GM13977 (cell line): ENCODE measurements at places on chromosomes 5 and 9.

DNA sequence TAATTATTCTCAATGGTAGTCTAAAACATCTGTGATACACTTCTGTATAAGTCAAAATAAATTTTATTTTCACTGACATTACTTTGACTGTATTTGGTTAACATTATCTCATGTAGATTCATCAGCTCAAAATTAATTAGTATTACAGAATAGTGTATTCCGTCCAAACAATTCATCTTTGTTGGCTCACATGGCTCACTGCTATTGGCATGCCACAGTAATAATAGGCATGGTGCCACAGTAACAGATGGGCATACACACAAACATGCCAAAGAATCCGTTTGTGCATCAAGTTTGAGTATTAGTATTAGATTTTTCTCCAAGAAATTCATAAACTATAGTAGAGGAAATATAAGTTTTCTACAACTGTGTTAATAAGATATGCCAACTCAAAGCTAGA, 14.2 kb downstream of the AP3B1 start:
- no peak for DNase-seq

DNA sequence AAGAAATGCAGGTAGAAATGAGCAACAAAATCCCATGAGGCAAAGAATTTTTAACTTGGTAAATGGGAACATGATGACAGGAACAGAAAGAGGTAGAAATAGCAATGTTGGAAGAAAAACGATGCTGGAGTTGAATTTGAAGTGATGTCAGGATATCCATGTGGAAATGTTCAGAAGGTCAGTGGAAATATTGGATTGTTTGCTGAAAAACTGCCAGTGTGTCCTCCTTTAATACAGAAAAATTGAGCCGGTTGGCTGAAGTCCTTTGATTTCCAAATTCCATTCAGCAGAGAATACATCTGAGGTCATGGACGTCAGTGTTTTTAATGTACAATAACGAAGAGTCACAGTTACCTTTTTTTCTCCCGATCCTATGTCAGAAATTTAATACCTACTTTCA, 110.0 kb upstream of the DMAC1 start:
- DNase-seq: no peak

GRCh38 chr9:26524267-26524666, 368.3 kb downstream of the CAAP1 start:
- no peak for DNase-seq

DNA sequence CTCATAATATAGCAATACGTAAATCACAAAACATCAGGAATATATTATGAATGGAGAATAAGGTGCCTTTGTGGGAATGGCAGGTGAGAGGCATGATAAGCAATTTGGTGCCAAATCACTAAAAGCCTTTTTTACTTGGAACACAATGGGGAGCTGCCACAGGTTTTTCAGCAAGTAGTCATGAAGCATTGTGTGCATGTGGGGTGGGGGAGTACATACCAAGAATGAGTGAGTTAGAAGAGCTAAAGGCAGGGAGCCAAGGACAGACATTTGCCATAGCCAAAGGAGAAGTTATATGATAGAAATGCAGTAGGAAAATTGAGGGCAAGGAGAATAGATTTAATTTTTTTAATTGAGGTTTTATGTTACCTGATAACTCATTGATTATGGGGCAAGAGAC, 445.0 kb upstream of the SMC2 start:
- DNase-seq: no peak

GRCh38 chr5:119385536-119386128, 29.8 kb downstream of the TNFAIP8 start:
- DNase-seq: no peak

DNA sequence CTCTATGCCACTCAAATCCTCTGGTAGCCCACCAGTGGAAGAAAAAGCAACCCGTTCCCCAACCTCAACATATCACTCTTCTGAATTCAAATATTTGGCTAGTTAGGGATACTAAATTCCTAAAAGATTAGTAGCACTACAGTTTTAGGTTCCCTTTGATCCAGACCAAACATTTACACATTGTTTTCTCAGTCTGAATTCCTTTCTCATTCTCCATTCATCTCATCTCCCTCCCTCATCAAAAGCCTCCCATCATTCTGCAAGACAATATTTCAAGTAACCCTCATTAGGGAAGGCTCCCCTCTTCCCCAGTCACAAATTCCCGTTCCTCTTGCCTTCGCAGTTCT, 26.3 kb downstream of the ADAM19 start:
- DNase-seq: no peak

DNA sequence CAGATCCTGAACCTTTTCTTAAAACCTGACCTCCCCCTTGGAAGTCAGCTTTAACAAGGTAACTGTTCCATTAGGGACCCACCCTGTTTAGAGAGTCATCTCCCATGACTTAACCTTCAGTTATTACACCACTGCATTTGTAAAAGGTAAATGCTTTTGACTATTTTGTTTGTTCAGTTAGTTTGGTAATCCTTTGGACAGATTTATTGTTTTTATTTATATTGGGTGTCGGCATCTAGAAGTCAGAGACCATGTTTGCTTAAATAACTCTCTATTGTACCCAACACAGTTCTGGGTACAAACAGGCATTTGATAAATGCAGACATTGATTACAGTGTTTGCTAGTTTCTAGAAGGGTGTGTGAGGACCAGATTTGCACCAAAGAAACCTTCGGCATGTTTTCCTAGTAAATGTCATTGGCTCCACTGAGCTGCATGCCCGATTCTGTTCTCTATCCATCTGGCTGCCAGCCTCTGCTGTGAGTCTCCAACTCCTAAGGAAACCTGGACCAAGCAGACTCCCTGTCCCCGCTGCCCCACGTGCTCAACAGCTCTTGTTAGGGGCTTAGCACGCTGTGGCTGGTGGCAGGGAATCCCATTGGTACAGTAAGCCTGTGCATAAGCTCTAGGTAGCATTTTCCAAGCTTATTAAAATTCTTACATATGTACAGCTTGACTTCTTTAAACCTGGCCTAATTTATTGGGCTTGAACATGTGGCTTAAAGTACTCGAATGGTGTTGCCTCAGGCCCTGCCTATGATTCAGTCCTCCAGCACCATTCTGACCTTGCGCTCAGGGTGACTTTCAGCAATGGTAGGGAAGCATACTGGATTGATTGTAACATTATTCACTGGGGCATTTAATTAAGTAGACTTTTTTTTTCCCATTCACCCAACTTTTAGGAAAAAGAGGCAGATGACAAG, 6.6 kb downstream of the PCBD2 start:
- no peak for DNase-seq

- peak; percentile 82 for DNase-seq
Measured at GRCh38 chr5:135053278-135053677, 19.2 kb upstream of the PITX1 start.

DNA sequence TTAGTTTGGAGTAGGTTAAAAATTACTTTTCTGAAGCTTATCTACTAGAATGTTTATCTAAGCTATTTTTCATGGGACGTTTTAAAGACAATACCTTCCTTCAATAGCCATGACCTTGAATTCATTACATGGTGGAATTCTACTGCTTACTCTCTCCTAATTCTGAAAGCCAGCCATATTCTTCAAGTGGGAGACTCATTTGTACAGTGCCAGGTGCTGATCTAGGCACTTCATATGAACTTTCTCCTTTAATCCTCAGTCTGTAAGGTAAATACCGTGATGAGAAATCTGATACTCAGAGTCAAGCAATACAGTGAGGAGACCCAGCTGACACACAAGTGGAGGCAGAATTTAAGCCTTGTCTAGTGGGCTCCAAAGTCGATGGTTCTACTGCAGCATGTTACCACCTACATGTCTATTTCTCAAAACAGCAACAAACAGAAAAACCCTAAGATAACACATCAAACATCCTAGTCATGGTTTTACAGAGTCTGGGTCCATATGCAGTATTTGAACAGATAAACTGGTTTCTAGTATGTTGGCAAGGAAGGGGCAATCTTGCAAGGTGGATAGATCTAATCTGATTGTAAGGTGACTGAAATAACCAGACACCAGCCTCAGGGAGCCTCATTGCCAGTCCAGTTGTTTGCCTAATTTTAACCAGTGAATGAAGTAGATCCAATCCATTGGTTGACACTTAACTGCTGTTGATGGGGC, 243.7 kb downstream of the PIK3R1 start:
- DNase-seq: no peak

- DNase-seq: no peak
Measured at GRCh38 chr5:8458038-8458383, 589.1 kb downstream of the MTRR start.

GRCh38 chr5:33468775-33469435, 28.1 kb downstream of the TARS1 start:
- DNase-seq: no peak

GRCh38 chr5:17076272-17076671, 140.2 kb upstream of the MYO10 start:
- DNase-seq: no peak

DNA sequence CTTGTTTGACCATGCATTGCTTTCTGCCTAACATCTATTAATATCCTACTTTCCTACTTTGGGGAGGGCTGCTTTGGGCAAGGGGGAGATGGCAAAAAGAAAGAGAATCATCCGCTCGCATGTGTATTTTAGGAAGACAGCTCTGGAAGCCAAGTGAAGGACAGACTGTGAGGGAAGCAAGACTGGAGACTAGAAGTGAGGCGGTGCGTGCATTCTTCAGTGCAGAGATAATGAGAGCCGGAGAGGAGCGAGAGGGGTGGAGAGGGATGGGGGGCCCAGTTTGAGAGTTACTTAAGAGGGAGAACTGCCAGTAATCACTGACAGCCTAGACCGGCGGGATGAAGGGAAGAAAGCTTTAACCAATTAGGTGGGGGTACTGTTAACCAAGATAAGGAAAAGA, 151.7 kb upstream of the RAPGEF1 start:
- DNase-seq: no peak

DNA sequence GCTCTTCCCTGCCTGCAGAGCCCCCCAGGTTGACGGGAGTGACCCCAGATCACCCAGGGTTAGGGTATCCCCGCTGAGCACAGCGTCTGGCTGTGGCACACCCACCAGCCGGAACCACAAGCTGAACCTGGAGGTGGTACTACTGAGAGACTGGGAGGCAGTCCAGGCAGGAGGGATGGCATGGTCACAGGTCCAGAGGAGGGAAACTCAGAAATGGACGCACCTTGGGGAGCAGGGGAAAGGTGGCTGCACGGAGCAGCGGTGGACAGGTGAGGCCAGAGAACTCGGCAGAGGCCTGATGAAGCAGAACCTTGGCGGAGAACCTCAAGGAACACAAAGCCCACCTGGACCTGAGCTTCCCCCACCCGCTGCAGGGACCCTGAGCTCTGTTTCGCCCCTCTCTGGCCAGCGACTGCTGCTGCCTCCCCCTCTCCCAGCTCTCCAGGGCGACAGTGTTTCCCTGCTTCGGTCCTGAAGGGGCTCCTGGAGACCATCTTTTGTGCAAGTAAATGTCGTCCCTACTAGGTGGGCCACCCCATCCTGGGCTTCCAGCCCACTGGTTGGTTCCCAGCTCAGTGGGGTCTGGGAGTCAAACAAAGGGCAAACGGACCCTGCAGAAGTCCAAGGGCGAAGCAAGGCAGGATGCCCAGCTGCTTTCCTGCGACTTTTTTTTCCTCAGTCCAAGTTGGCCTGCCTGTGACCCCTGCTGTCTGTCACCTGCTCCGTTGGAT, 845 bp downstream of the ADGRD2 start:
- no peak for DNase-seq

DNA sequence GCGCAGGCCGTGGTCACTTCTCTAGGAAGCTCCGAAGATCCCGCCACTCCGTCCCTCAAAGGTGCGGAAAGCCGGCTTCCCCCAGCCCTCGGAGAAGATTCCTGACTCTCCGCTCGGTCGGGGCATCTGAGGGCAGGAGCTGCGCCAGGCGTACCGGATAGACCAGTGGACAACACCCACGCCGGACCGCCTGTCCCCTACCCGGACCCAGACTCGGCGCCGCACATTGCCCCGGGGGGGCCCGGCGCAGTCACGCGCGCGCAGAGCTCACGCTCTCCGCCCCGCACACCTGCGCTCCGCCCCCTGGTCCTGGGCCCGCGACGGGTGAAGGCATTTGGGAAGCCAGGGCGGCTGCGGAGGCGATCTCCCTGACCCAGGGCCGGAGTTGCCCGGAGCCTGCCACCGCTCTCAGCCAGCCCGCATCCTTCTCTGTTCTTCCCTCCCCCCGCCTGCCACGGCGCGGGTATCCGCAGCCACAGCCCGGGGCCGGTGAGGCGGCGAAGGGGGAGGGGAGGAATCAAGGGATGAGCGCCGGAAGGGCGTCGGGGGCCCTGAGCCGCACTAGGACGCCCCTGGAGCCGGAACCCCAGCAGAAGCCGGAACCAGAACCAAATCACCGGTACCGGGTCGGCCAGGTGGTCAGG, 448 bp downstream of the RELL2 start:
- DNase-seq: peak; percentile 59

DNA sequence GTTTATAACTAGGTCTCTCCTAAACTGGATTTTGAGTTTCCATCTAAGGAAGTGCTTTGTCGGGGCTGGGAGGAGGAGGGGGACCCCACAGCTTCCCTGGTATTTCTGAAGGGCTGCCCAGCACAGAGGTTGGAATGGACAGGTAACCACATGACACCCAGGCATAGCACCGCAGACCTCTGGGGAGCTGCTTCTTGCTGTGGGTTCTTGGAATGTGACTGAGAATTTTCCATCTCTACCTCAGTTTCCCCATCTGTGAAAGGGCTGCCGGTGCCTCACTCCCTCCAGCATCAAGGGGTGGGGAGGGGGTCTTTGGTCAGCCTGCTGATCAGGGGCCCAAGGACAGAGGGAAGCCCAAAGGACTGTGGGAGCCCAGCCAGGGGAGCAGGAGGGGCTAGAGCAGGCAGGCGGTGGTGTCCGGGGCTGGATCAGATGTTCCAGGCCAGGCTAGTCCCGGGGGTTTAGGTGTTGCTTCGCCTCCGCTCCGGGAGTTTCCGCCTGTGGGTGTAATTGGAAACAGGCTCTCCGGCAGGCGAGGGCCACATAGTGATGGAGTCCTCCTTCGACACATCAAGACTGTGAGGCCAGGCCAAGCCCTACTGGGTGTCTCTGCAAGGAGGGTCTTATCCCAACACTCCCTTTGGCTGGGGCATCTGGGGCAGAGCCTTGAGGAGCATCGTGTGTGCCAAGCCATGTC, 3.3 kb downstream of the OLFML2A start:
- DNase-seq: peak; percentile 9

DNA sequence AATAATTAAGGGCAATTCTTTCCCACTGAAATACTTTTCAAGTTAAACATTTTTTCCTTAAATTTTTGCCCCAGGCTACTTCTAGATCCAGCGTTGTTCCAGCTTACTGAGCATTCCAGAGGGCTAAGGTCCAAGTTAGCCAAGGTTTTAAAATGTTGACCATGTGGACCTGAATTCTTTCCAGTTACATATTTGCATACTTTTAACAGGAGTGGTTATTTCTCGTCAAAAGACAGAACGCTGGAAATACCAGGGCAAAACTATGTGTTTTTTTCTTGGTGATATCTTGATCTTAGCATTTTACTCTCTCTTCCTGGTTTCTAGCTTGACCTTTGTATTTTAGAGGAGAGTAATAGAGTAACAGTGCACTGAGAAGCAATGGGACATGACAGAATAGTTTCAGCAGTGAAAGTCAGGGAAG, 32.8 kb downstream of the TMC1 start:
- no peak for DNase-seq
